Esophagus muscularis mucosa (tissue), 4 donors: ENCODE measurements at places on chromosomes 16 and 17. TPM values are rescaled to one million over a fixed set of nuclear protein-coding genes. Genes with fewer than 3 reads are reported as not detected.

The HSD17B2 gene
- total RNA-seq, result not detected

The CLEC3A gene
- total RNA-seq, result 0.17 TPM

The OR2C1 gene
- total RNA-seq, result not detected

The SULT1A1 gene
- 22.0 TPM for total RNA-seq

The FA2H gene
- 0.52 TPM for total RNA-seq

The TPSAB1 gene
- total RNA-seq, result 15.6 TPM

The PRSS33 gene
- total RNA-seq, result not detected

The NLRC3 gene
- total RNA-seq, result 2.5 TPM

DNA sequence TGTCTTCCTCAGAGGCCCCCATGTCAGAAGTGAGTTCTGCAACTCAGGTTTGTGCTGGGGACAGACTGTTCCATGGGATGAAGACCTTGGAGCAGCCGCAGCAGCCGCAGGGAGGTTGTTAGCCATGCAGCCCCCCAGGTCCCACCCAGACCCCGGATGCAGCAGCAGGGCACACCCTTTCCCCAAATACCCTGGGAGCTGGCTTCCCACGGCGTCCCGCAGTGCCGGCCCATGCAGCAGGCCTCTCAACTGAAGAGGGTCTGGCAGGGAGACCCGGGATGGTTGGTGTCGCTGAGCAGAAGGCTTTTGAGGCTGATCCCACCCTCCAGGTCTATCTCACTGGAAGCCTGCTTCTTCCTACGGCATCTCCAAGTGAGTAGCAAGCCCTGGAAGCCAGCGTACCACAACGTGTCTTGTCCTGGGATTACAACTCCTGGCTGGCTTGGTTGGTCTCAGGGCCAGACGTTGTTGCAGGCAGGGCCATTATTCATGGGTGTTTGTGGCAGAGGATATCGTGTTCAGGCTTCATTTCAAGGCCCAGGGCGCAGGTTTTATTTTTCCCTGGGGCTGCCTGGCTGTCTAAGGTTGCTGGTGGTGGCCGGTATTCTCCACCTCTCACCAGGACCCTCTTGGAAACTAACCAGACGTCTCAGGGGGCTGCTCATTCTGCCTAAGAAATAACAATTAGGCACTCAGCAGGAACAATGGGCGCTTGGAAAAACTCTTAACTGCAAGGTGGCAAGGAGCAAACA is 223.2 kb downstream of the C16orf95 start:
- DNase-seq, result no peak

GRCh38 chr17:74730491-74731346 is 6.3 kb upstream of the RAB37 start:
- no peak for DNase-seq

GRCh38 chr17:40540448-40540847 is 24.8 kb downstream of the CCR7 start:
- DNase-seq, result no peak

DNA sequence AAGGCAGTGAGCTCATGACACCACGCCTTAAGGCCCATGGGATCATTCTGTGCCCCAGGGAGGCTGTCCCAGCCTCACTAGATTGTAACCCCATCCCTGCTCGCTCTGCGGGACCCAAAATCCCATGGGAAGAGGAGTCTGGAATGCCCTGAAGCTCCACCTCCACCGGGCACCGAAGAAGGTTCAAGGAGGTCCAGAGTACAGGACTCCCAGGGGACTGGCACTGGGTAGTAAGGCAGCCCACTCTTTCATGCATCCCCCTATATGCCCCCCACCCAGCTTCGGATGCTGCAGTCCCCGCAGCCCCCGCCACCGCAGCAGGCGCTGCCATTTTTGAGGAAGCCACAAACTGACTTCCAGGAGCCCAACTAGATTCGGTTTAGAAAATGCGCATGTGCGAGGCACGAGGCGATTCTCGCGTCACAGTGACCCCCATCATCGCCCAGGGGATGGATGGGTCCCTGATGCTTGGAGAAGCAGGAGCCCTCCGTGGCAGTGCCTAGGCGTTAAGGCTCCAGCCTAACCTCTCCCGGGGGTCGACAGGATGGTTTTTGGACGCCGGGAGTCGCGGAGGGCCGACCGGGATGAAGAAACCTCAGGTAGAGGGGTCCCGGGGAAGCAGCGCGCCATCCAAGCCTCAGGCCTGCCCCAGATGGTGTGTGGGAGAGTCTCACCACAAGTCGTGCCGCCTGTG is 1681.0 kb downstream of the TP53TG3F start:
- DNase-seq, result no peak

DNA sequence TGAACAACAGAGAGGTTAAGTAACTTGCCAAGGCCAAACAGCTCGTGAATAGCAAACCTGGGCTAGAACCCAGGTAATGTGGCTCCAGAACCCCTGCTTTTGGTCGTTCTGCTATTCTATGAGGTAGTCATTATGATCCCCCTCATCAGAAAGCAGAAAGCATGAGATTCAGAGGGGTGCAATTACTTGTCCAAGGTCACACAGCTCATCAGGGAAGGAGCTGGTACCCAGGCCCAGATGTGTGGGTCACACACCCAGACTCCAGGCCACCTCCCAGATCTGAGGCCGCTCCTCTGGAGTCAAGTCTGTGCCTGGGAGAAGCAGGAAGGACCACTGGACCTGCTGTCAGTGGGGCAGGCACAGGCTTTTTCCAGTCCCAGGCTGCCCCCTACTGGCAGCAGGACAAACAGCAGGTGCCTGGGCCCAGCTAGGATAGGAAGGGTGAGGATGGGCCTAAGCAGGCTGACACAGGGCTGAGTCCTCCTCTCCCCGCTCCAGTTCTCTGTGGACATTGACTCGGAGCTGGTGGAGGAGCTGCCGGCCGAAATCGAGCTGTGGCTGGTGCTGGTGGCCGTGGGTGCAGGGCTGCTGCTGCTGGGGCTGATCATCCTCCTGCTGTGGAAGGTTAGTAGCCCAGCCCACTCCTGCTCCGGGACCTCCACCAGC is 7.8 kb upstream of the PDK2 start:
- DNase-seq, result no peak

GRCh38 chr17:74210191-74211140 is 2.9 kb upstream of the TTYH2 start:
- DNase-seq, result no peak

DNA sequence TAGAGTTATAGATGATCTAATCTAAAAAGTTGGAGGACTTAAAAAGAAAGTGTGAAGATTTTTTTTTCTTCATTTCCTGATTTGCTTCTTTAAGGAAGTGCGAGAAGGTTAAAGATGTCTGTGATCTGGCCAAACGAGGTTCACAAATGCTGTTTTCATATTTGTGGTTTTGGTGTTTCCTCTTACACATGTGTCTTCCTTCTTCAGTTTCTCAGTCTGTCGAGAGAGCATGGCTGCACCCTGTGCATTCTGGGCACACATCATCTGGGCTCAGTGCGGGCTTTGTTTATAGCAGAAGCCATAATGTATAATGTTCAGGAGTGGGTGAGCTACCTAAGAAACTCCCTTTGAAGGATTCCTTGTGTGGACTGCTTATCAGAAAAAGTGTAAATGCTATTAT is 260.4 kb upstream of the TBX2 start:
- no peak for DNase-seq

DNA sequence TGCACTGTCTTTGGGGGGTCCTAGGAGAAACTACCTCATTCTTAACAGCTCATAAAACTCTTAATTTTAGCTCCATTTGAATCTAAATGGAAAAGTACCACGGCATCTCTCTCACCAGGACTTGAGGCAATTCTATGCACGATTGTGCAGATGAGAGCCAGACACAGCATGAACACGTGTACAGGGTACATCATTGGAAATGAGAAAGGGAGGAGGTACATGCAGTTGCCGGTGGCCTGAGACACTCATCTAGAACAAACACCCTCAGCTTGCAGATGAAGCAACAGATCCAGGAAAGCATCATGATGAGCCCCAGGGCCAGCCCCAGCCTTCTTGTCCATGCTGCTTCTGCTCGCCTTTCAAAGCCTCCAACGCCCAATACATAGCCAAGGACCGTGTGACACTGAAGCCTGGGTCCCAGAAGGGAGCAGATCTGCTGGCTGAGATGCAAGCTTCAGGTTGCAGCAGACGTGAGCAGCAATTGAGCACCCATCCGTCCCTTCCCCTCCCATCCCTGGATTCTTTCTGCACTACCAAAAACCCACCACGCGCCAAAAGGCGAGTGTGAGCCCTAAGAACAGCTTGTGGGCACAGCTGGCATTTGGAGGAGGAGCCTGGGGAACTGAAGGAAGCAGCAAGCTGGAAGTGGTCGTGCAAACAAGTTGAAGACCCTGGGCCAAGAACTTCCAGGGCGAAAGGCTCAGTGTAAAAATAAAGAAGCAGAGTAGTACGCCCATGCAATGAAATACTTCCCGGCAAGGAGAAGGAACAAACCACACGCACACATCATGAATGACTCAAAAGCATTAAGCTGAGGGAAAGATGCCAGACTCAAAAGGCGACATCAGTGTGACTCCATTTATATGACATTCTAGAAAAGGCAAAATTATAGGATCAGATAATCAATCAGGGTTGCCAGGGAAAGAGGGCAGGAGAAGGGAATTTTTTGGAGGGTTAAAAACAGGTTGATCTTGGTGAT is 7.3 kb upstream of the RCVRN start:
- DNase-seq, result no peak

GRCh38 chr17:78897664-78898047 is 5.3 kb downstream of the CEP295NL start:
- DNase-seq, result no peak

DNA sequence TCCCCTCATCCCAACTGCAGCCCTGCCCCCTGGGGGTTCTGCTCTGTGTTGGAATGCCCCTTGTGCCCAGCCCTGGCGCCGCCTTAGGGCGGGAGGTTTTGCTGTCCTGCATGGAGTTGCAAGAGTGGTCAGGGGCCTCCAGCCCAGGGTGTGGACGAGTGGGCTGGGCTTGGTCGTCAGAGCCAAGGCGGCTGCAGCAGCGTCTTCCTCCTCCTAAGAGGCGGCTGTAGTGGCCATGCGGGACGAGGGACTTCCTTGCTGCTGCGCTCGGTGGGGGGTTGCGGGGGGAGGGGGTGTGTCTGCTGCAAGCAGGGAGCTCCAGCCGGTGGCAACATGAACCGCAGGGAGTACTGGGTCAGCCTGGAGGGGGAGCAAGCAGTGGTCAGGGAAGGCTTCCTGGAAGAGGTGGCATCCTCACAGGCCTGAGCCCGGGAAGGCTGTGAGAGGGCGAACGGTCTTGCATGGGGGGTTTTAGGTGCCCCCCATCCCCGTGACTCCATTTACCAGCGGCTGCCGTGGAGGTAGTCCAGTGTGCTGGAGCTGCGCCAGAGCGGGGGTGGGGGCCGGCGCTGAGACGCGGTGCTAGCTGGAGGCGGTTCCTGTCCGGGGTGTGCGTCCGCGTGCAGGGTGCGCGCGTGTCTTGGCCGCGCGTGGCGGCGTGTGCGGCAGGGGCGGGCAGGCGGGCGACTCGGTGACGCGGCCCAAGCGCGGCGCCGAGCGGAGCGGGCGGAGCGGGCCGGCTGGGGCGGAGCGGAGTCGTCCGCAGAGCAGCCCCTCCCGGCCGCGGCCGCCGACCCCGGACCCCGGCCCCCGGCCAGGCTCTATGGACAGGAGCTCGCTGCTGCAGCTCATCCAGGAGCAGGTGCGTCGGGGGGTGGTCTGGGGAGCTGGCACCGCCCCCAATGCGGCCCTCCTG is at the start of gene RHBDL1:
RHBDL1 (plus strand) TSS at position 704 of the 916 bp plus-strand sequence; CDS start at position 824, 120 bp downstream.
- no peak for DNase-seq

GRCh38 chr17:6330936-6331335 is 104.0 kb downstream of the AIPL1 start:
- DNase-seq, result no peak

DNA sequence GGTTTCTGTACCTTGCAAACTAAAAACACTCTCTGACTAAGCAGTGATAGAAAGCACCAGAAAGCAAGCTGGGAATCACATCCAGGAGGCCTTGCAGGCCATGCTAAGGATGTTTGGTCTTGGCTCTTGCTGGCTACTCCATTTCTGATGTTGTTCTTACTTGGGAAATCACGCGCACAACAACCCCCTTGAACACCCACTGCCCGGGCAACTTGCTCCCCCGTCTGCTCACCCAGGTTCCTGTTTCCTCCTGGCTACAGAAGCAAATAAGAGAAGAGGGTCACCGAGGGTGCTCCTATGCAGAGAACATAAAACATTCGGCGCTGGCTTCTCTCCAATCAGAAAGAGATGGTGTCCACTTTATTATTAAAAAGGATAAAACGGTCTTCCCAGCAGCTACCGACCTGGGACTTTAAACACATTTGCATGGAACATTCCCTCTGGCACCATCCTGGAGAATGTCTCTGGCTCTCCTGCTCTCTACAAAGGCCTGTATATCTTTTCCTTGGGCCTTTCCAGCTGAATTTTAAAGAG is 271.2 kb upstream of the RPL38 start:
- peak; percentile 81 for DNase-seq

- DNase-seq, result no peak
Measured at GRCh38 chr16:81638286-81638945, 140.7 kb upstream of the PLCG2 start.

DNA sequence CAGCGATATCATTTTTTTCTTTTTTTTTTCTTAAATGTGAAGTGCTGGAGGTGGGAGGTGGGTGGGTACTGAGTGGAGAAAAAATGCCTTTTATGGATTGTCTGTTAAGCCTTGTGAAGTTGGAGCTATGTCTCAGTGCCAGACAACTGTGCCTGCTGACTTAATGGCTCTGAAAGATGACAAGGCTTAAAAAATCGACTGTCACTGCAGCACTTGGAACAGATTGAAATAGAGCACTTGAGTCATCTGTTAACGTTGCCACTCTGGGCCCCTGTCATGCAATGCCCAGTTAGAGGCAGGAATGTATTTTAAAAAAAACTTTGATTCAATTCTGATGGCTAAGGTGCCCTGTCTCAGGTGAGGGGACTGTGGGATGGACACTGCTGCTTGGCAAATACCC is 108.2 kb upstream of the HS3ST2 start:
- no peak for DNase-seq

- no peak for DNase-seq
Measured at GRCh38 chr17:69175625-69176456, 34.1 kb upstream of the ABCA6 start.

- no peak for DNase-seq
Measured at GRCh38 chr16:4626396-4626795, 1.8 kb downstream of the MGRN1 start.

DNA sequence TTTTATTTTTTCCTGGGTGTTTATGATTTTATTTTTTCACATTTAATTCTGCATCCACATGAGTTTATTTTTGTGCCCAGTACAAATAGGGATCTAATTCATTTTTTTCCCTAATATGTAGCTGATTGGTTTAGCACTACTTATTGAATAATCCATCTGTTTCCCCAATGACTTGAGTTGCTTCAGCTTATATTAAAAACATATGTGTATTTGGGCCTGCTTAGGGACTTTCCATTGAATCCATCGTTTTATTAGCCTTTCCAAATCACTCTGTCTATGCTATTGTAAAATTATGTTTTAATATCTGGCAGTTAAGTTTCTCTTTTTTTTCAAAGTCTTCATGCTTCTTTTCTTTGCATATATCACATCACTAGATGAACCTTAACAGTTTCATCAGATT is 42.2 kb downstream of the WWP2 start:
- DNase-seq, result no peak

DNA sequence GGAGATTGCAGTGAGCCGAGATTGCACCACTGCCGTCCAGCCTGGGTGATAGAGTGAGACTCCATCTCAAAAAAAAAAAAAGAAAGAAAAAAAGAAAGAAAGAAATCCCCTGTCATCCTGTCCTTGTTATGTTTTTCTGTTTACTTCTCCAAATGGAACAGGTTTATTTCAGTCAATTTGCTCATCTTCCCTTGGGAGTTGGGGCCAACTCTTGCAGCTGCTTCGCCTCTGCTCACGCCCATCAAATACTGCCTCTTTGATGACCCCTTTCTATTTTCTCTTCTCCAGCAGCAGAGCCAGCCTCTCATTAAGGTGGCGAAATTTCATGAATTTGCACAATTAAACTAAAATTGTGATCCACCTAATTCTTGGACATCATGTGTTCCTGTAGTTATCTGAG is 173.4 kb downstream of the ZNF18 start:
- peak; percentile 39 for DNase-seq
